ENCODE measurements at places on chromosomes 16 and 17. TPM values are rescaled to one million over a fixed set of nuclear protein-coding genes. Genes with fewer than 3 reads are reported as not detected.

VWA3A gene
- 0.07 TPM for total RNA-seq

CSH2 gene
- not detected for total RNA-seq

NHLRC4 gene
- 0.19 TPM for total RNA-seq

KRT13 gene
- total RNA-seq = 0.41 TPM

COG4 gene
- 26.0 TPM for total RNA-seq

HOXB3 gene
- total RNA-seq = 5.1 TPM

Measured in A549 treated with Mapracorat at 1 μM for 4 hours (cell line).